Stimulated activated CD4-positive, alpha-beta T cell treated with anti-CD3 and anti-CD28 coated beads, TNF-alpha, amount 100 ng/mL, for 1 hour (primary cell): ENCODE measurements at places on chromosomes 1 and 21.

DNA sequence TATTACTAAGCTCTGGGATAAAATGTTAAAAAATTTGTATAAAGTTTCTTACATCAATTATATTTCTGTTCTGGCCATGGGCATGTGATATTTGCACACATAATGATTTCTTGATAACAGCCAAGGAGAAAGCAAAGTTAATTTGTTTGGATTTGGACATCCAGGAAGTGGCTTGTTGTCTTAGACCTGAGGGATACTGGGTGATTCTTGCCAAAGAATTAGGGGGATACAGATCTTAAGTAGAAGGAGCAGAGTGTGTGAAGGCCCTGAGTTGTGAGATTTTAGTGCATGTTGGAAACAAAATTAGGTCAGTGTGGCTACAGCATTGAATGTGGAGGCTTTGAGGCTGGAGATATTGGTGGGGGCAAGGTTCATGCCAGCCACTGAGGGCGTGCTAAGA lies 65.6 kb downstream of the NCAM2 start:
- no peak for DNase-seq

- no peak for DNase-seq
Observed at GRCh38 chr1:45880930-45881329, 77.5 kb downstream of the MAST2 start.

DNA sequence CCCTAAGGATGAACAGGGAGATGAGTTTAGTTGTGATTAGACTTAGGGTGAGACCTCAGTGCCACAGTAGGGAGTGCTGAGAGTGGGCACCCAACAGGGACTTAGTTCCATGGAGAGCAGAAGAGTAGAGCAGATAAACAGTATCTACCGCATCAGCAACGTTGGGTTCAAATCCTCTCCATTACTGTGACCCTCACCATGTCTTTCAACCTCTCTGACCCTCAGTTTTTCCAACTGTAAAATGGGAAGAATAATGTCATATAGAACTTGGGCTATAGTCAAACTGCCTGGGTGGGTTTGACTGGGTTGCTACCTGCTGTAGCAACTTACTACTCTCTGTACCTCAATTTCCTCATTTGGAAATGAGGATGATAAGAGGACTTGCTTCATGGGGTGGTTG lies 6.7 kb upstream of the DISP3 start:
- DNase-seq, result no peak

DNA sequence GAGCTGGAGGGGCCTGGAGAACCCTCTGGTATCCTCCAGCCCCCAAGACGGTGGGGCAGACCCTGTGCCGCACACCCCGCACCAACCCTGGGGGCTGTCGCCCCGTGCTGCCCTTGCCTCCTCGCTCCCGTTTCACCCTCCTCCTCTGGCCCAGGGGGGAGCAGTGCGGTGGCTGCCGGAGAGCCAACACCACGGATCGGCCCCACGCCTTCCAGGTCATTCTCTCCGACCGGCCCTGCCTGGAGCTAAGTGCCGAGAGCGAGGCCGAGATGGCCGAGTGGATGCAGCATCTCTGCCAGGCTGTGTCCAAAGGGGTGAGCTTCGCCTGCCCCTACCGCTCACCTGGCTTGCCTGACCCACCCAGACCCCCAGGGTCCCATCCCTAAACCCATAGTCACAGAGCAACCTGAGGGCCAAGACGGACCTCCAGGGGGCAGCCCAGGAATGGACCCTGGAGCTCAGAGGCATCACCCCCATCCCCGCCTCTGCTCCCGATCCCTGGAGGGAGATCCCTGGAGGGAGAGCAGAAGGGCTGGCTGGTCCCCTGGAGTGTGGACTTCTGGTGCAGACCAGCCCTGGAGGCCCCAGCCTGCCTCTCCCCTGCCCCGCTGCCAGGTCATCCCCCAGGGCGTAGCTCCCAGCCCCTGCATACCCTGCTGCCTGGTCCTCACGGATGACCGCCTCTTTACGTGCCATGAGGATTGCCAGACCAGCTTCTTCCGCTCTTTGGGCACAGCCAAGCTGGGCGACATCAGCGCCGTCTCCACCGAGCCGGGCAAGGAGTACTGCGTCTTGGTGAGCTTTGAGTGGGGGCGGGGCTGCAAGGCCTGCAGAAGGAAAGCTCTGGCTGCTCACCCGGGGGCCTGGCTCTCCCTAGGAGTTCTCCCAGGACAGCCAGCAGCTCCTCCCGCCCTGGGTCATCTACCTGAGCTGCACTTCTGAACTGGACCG lies 4.0 kb upstream of the SLC25A34 start:
- DNase-seq, result no peak

GRCh38 chr21:45383111-45383614 lies 21.8 kb upstream of the COL18A1 start:
- no peak for DNase-seq
